Endodermal cell (in vitro differentiated cells): ENCODE measurements at places on chromosomes 4 and X.
A peak's percentile ranks its signal among the peaks of the same experiment; 100 is the strongest.

GRCh38 chr4:183860731-183861130 is 44.4 kb upstream of the STOX2 start:
- no peaks in the 10 kb centered on the region for H3K36me3 ChIP-seq
- no peak for DNase-seq
- no peaks in the 10 kb centered on the region for H3K27me3 ChIP-seq
- H3K4me3 ChIP-seq = peak overlapping the region; percentile 47

GRCh38 chr4:189600718-189601435 is 339.8 kb upstream of the FRG1 start:
- no peak for DNase-seq
- H3K27me3 ChIP-seq = no peaks in the 10 kb centered on the region
- no peaks in the 10 kb centered on the region for H3K4me1 ChIP-seq
- H3K4me3 ChIP-seq = no peak overlapping the region
- no peak overlapping the region for H3K27ac ChIP-seq
- H3K36me3 ChIP-seq = no peaks in the 10 kb centered on the region

GRCh38 chrX:7088968-7089615 is 58.4 kb upstream of the STS start:
- DNase-seq = peak; percentile 76
- peaks cover 8% of the 10 kb centered on the region for H3K4me1 ChIP-seq
- no peaks in the 10 kb centered on the region for H3K36me3 ChIP-seq

DNA sequence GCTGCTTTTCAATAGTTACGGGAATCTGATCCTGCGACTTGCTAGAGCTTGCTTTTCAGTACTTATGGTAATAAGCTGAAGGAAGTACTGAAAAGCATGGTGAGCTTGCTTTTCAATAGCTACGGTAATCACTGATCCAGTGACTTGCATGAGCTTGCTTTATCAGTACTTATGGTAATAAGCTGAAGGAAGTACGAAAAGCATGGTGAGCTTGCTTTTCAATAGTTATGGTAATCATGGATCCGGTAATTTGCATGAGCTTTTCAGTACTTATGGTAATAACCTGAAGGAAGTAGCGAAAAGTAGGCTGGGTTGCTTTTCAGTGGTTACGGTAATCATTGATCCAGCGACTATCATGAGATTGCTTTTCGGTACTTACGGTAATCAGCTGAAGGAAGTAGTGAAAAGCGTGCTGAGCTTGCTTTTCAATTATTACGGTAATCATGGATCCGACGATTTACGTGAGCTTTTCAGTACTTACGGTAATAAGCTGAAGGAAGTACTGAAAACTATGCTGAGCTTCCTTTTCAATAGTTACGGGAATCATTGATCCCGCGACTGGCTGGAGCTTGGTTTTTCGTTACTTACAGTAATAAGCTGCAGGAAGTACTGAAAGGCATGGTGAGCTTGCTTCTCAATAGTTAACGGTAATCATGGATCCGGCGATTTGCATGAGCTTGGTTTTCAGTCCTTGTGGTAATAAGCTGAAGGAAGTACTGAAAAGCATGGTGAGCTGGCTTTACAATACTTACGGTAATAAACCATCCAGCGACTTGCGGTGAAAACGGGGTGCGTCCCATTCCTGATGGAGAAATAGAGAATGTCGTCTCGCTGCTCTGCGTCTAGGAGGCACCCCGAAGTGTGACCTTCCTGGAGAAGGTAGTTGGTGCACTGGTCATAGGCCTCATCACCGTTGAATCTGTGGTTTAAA is 6.5 kb downstream of the CRLF2 start:
- no peaks in the 10 kb centered on the region for H3K27me3 ChIP-seq
- H3K27ac ChIP-seq = no peak overlapping the region
- no peaks in the 10 kb centered on the region for H3K36me3 ChIP-seq
- peak; percentile 79 for DNase-seq

- no peak overlapping the region for H3K27ac ChIP-seq
- no peaks in the 10 kb centered on the region for H3K4me1 ChIP-seq
- H3K4me3 ChIP-seq = no peak overlapping the region
- DNase-seq = no peak
- H3K36me3 ChIP-seq = no peaks in the 10 kb centered on the region
These were observed 211.1 kb downstream of the GLUD2 start for GRCh38 chrX:121258545-121258944.

GRCh38 chr4:153733751-153734448 is 25.9 kb downstream of the RNF175 start:
- H3K4me3 ChIP-seq = no peak overlapping the region
- no peak for DNase-seq
- H3K4me1 ChIP-seq = no peaks in the 10 kb centered on the region
- H3K36me3 ChIP-seq = no peaks in the 10 kb centered on the region
- H3K27ac ChIP-seq = no peak overlapping the region
- no peaks in the 10 kb centered on the region for H3K27me3 ChIP-seq

DNA sequence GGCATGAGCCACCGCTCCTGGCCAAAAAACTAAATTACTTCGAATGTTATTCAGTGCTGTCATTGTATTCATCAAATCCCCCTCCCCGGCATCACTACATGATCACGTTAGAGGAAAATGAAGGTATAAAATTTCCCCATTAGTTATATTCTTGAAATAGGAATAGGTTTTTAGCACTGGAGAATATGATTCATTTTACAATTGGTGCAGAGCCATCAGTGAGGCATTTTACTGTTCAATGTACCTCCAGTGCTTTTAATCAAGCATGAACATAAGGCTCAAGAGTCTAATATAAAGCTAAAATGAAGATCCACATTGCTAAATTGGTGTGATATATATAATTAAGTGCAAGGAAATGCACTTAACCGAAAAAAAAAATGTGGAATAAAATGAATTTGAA is 18.3 kb downstream of the KLF3 start:
- peak; percentile 1 for DNase-seq
- no peak overlapping the region for H3K27ac ChIP-seq
- no peak overlapping the region for H3K4me3 ChIP-seq
- H3K4me1 ChIP-seq = no peaks in the 10 kb centered on the region
- H3K36me3 ChIP-seq = peaks cover 52% of the 10 kb centered on the region

DNA sequence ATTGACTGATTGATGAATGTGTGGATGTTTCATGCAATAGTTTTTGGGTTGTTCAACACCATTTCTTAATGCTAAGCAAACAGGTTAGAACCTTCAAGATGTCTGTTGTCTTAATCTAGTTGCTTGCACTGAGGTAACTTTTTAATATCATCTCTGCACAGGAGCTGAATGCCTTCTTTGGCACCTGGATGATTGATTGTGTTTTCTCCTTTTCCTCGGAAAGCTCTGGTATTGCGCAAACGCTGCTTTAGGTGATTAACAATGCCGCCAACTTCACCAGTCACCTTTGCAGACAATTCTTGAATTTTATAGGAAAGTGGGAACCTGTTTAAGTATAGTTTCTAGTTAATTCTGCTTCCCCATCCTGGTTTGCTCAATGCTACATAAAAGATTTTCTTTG is 48.2 kb downstream of the RTL9 start:
- no peaks in the 10 kb centered on the region for H3K36me3 ChIP-seq
- no peak overlapping the region for H3K27ac ChIP-seq
- H3K4me3 ChIP-seq = no peak overlapping the region
- H3K27me3 ChIP-seq = no peaks in the 10 kb centered on the region

DNA sequence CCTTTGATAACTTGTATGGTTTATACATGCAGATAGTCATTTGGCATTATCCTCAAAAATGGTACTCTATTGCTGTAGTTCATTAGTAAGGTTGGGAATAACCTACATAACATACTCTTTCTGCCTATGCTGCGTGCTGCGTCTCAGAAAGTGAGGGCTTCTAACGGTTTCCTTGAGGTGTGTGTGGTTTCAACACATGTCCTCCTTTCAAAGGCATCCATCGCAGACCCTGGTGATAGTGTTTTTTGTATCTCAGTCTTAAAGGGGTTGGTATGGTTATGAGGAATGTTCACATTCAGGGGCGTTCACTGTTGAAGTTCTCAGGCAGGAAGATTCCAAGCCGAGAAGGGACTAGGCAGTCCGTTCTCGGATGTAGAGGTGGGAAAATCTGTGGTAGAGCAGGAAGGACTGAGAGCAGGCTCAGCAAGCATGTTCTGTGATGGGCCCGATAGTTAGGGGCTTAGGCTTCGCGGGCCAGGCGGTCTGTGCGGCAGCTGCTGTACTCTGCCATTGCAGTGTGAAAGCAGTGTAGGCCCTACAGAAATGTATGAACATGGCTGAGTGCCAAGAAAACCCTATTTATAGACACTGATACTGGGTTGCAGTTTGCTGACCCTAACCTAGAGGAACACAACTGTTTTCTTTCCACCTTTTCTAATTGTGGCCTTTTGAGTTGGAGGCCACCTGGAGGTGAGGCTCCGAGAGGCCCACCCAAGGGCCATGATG is 123.2 kb downstream of the GPR143 start:
- H3K4me3 ChIP-seq = no peak overlapping the region
- H3K4me1 ChIP-seq = no peaks in the 10 kb centered on the region
- no peak for DNase-seq
- no peak overlapping the region for H3K27ac ChIP-seq
- no peaks in the 10 kb centered on the region for H3K27me3 ChIP-seq

DNA sequence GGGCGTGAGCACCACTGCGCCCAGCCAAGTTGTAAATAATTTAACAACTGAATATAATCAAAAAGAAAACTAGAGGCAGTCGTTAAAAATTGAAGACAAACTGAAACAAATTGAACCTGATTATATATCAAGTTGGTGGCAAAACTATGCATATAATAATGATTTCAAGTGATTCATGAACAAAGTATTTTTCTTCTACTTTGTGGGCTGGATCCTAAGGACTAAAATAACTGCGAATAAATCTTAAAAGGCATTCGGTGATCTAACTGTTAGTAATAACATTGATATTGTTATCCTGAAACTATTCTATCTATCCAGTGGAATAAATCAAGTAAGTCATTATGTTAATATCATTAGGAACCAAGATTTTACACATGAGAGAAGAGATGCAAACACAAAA is 21.2 kb upstream of the USP9X start:
- no peaks in the 10 kb centered on the region for H3K27me3 ChIP-seq
- no peak overlapping the region for H3K27ac ChIP-seq
- no peaks in the 10 kb centered on the region for H3K4me1 ChIP-seq
- DNase-seq = no peak
- H3K36me3 ChIP-seq = no peaks in the 10 kb centered on the region

DNA sequence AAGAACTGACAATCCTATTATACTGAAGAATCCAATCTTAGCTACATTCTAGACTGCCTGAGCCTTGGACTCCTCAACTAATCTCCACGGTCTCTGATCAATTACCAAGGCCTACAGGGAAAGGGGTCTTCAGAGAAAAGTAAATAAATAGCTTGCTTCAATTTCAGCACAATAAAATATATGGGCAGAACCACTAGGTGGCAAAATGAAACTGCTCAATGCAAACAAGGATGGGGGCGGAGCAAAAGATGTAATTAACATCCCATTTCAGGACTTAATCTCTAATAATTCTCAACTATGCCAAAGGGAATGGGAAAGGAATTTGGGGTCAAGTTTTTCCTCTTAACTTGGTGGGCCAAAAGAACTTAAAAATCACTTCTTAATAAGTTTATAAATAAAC is 78.4 kb upstream of the MAP3K15 start:
- no peaks in the 10 kb centered on the region for H3K36me3 ChIP-seq
- no peak overlapping the region for H3K4me3 ChIP-seq
- no peak for DNase-seq

DNA sequence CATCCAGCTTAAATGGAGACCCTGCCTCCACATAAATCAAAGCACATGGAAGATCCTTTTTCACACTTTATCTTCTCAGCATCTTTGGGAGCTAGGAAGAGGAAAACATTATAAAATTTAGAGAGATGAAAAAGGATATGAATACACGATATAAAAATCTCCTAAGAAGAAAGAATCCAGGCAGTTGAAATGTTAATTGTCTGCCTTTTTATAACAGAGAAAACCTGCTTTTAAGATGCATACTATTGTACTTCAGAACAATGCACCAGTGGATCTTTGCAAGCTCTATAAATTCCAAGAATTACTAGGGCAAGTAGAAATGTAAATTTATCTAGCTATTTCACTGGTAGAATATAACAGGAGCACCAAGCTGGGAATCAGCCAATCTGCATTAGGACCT is 300.3 kb upstream of the GALNT7 start:
- H3K36me3 ChIP-seq = no peaks in the 10 kb centered on the region
- H3K27ac ChIP-seq = no peak overlapping the region
- no peaks in the 10 kb centered on the region for H3K27me3 ChIP-seq
- no peak overlapping the region for H3K4me3 ChIP-seq
- no peak for DNase-seq

DNA sequence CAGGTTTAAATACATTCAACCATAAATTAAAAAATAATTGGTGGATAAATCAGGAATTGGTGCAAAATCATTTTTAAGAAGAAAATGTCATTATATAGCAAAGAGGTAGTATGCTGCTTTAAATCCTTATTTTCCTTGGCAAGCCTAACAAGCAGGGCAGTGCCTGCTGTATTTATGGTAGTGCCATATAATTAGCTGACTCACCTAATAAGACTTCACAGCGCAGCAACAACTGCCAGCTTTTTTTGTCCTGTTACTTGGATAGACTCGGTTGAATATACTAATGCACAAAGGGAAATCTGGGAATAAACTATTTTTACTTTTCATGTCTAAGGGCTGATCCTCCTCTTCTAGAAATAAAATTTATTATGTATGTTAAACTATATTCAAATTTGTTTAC is 99.1 kb downstream of the SNCA start:
- no peak overlapping the region for H3K27ac ChIP-seq
- DNase-seq = no peak
- no peak overlapping the region for H3K4me3 ChIP-seq
- no peaks in the 10 kb centered on the region for H3K4me1 ChIP-seq
- no peaks in the 10 kb centered on the region for H3K36me3 ChIP-seq
- H3K27me3 ChIP-seq = no peaks in the 10 kb centered on the region

DNA sequence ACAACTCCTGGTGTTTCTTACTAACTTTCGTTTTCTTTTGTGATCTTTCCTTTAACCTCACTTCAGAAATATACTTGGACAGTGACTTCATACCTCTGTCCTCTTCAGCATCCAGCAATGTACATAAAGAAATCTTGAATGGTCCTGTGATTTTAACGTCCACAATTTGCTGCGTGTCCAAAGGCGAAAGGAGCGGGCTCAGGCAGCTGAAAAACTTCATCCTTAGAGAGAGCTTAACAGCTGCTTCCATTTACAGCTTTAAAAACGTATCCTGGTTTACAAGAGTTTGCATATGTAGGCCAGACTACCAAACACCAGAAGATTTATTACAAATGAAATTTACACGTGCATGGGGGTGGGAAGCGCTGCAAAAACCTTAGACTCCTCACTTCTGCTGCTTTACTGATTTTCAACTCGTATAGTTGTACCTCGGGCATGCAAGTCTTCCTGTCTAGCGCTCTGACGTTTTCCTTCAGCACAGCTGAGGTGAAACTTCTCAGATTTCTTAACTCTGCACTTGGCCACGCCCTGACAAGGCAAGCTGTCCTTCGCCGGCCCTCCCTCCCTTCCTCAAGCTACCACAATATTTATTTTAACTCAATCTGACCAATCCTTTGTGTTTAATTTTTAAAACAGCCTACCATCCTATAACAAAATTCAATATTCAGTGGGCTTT is 406.4 kb downstream of the FAM47A start:
- no peaks in the 10 kb centered on the region for H3K36me3 ChIP-seq
- DNase-seq = peak; percentile 76
- H3K4me1 ChIP-seq = no peaks in the 10 kb centered on the region
- no peaks in the 10 kb centered on the region for H3K27me3 ChIP-seq
